ENCODE measurements at places on chromosomes 16 and 17.

DNA sequence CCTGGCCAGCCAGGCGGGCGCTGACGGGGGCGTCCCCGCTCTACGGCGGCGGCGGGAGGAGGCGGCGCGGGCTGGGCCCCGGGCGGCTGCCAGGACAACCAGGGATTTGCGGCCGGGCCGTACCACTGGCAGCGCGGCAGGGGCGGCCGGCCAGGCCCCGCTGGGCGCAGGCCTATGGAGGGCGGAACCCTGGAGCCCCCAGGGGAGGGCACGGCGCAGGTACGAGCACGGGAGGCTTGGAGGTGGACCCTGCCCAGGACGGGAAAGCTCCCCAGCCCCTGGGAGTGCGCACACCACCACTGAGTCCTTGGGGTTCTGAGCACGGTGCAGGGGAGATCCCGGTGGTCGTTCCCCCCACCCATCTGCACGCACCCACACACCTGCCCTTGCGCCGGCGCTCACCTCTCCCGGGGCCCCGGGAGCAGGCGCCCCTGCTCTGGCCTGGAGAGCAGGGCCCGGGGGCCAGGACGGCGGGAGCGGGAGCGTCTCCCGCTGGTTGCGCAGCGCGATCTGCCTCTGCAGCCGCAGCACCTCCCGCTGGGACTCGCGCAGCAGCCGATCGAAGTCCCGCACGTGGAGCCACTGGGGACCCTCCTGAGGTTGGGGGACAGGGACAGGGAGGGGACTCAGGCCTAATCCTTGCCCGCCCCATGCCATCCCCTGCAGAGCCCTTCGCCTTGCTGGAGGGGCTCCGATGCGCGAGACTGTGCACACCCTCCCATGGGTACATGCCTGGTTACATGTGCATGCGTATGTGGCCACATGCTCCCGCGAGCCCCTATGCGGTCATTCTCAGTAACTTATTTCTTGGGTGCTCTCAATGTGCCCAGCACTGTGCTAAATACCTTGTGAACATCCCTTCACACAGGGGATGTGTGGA lies 3.9 kb downstream of the TSPOAP1 start:
- ATAC-seq: no peak

- ATAC-seq: no peak
Observed at GRCh38 chr17:73612031-73612472, 32.2 kb downstream of the SDK2 start.

- ATAC-seq: no peak
Observed at GRCh38 chr16:31402687-31403086, 9.6 kb downstream of the ITGAD start.

GRCh38 chr16:53829186-53829747 lies 125.3 kb downstream of the FTO start:
- no peak for ATAC-seq

- ATAC-seq: no peak
Observed at GRCh38 chr16:80447241-80447640, 93.6 kb upstream of the DYNLRB2 start.

GRCh38 chr17:60043846-60044245 lies 34.9 kb downstream of the HEATR6 start:
- no peak for ATAC-seq

- ATAC-seq: no peak
Observed at GRCh38 chr17:65324611-65325342, 187.6 kb downstream of the RGS9 start.

DNA sequence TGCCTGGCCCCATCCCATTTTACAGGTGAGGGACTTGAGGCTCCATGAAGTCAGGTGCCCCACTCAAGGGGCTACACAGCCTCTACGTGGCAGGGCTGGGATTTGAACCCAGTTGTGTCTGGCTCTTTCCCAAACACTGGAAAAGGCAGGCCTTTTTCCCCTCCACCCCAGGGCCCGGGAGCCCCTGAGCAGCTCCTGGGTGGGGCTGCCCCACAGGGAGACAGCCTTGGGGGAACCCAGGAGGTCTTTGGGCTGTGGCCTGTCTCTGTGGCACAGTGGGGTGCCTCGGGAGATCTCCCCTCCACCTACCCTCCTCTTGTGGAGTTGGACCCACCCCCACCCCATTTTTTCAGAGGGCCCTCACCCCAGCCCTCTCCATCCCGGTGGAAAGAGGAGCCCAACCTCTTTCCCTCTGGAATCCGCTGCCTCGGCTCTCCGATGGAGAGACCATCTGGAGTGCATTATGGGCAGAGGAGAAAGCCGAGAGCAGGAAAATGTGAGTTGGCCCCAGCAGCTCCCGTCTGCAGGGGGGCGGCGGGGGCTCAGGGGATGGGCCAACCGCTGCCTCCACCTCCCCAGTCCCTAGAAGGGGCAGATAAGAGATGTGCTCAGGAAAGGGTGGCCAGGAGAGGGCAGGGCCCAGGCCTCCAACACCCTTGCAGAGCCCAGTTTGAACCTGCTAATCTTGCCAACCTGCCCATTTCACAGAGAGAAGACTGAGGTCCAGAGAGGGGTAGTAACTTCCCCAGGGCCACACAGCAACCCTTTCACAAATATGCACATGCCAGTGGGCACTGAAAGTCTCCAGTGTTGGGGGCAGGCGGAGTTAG lies 15.4 kb upstream of the TMEM92 start:
- ATAC-seq: no peak

All from activated T-helper 17 cell treated with anti-CD3 and anti-CD28 coated beads, Interleukin-2, amount 50 U/mL, for 72 hours (primary cell).